ENCODE measurements at places on chromosomes 2 and 18. TPM values are rescaled to one million over a fixed set of nuclear protein-coding genes. Genes with fewer than 3 reads are reported as not detected.

DNA sequence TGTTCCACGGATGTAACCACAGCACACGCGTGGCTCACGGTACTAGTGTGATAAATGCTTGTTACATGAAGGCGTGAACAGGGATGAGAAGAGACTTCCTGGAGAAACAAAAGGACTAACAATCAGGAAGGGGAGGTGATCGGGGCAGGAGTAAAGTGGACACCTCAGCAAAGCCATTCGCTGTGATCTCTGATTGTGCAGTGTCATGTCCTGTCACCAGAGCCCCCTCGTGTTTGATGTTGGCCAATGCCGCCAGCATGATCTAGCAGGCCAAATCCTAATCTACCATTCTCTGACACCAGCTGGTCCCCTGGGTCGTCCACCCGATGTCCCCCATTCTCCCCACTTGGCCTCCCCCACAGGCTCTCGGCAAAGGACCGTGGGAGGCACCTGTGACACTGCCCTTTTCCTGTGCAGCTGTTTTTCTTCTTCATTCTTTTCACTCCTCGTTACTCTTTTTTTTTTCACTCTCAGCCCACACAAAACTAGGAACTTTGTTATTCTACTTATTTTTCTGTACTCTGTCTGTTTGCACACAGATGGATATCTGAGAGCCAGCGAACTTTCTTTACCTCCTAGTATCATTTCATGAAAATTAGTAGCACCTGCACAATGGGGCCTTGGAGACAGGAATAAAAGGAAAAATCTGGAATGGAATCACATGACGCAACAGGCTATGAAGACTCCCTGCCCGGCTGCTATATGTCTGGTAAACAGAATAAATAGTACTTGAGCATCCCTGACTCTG, 146.8 kb downstream of the TGIF1 start:
- no peak for DNase-seq

GRCh38 chr2:3481736-3482362, 37.5 kb downstream of the ADI1 start:
- DNase-seq: no peak

DNA sequence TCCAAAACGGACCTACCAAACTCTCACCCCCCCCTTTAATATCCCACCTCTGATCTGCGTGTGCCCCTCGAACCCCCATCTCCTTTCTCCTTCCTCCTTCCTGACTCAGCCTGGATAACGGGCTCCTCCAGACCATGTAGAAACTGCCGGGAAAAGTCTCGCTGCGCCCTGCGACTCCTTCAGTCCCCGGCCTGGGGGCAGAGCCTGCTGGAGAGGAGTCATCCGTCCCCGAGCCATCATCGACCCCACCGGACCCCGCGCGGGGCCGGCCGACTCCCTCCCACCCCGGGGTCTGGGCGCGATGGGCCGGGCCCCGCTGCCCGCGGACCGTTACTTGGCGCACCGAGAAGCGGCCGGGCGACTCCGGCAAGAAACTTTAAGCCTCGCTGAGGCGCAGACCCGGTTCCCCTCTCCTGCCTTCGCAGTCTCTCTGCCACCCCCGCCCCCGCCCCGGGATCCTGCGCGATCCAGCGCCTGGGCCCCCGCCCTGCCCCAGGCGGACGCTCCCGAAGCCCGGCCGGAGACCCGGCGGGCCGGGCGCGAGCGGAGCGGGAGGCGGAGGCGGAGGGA, 3.4 kb downstream of the ZEB2 start:
- DNase-seq: peak; percentile 77

DNA sequence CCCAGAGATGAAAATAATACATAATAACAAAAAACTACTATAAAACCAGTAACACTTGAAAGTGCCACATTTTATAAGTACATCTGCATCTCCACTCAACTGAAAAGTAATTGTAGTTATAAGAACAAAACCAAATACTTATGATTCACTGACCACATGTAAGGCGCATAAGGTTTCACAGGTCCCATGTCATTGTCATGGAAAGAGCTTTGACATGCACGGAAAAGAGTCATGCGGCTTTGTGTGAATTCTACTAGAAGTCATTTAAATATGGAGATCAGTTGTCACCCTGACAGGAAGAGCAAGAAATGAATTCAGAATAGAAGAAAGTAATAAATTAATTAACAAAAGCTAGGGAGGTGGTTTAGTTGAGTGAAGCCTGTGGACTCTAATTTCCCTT, 459.1 kb downstream of the CDH2 start:
- no peak for DNase-seq

- DNase-seq: peak; percentile 34
These were observed 57.5 kb downstream of the ZRANB3 start for GRCh38 chr2:135473567-135473966.

Gene RAX
- total RNA-seq: not detected

GRCh38 chr2:237790353-237790752, 8.2 kb upstream of the RBM44 start:
- DNase-seq: peak; percentile 49

Gene CD207
- total RNA-seq: not detected

DNA sequence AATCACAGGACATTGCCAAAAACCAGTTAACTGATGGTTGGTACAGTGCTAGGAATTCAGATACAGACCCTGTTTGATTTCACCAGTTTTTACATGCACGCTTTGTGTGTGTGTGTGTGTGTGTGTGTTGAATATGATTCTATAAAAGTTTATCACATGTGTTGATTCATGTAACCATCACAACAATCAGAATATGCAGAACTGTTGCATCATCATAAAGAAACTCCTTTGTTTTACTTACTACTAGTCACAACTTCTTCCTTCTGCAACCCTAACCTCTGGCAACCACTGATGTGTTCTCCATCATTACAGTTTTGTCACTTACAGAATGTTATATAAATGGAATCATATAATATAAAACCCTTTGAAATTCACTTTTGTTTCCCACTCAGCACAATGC, 144.8 kb upstream of the CYP26B1 start:
- DNase-seq: no peak

Gene DOK6
- total RNA-seq: 0.76 TPM

- DNase-seq: no peak
These were observed 29.9 kb downstream of the CPO start for GRCh38 chr2:206969192-206969591.

Gene FLACC1
- total RNA-seq: 2.3 TPM

DNA sequence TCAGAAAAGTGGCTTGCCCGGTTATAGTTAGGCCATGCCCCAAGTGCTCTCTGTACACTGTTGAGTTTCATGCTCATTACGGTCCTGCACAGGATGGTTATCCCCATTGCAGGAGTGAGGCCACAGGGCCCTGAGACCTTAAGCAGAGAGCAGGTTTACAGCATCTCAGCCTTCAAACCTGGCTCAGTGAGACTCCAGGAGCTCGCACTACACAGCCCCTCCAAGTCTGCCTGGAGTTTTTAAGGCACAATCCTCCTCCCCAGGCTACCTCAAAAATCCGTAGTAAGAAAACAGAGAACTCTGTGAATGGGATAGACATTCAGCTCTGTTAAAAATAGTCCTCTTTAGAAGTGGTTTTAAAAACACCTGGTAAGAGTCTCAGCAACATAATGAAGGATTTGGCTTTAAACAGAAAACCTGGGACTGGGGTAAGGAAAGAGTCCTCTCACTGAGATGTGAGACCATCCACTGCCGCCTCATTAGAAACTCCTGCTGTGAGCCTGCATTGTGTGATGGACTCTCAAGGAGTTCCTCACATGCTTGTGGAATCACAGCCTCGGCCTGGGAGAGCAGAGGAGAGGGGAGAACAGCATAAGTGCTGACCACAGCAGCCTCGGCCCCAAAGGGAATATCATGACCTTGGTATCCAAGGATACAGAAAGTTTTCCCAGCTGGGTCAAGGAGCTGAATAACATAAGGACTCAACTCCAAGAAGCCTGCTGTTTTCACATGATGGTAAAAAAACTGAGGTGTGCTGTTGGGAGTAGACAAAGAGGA, 214.8 kb downstream of the ATAD2B start:
- no peak for DNase-seq

DNA sequence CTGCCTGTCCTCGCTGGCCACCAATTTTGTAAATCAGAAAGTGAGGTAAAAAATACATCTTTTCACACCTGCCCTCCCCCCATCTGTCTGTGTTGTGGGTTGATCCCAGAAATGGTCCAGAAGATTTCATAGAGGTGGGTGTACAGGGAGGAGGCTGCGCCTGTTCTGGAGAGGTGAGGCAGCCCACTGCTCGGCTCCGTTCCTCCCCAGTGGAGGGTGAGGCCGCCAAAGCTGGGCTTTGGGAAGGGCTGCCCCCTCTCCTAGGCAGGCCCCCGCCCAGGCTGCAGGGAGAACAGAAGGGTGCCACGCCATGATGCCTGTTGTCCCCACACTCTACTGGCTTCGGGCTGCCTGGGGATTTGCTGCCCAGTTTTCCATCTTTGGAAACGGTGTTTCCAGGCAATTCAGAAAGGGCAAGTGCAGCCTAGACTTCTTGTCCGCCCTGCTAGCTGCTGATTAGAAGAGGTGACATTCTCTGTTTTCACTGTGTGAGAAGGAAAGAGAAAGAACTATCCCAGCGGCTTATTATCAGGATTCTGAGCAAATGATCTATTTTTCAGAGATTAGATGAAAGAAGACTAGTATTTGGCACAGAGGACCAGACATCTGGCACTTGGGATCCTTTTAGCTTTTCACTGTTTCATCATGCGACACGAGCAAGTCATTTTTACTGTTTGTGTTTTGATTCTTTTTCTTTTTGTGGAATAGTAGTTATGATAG, 18.7 kb downstream of the SMARCAL1 start:
- no peak for DNase-seq

All from GM23248 (cell line).